A549 treated with GW870086 at 1 μM for 4 hours (cell line): ENCODE measurements at places on chromosomes 12 and 14. TPM values are rescaled to one million over a fixed set of nuclear protein-coding genes. Genes with fewer than 3 reads are reported as not detected.

Gene RASAL1
- 0.24 to 0.85 TPM (median 0.30 TPM) in 5 replicates for total RNA-seq

Gene NXPH4
- 4.1 to 5.8 TPM (median 5.1 TPM) in 5 replicates for total RNA-seq

Gene HSPB8
- total RNA-seq = 15.4 to 26.7 TPM (median 20.2 TPM) in 5 replicates

Gene METTL17
- total RNA-seq = 68.4 to 77.9 TPM (median 74.9 TPM) in 5 replicates

Gene C12orf54
- not detected in 5 replicates for total RNA-seq

Gene BATF
- total RNA-seq = not detected in 5 replicates

Gene GARIN6
- not detected in 5 replicates for total RNA-seq

Gene CELA1
- total RNA-seq = not detected in 5 replicates

Gene CFAP54
- 0.79 to 1.4 TPM (median 1.2 TPM) in 5 replicates for total RNA-seq
